ENCODE measurements at places on chromosomes 7 and 10.

- no peak for DNase-seq
Measured at GRCh38 chr7:11524476-11525397, 307.3 kb downstream of the THSD7A start.

- no peak for DNase-seq
Measured at GRCh38 chr10:3421537-3422257, 249.1 kb upstream of the PITRM1 start.

GRCh38 chr10:71933651-71934050, 30.5 kb upstream of the CHST3 start:
- DNase-seq, result no peak

DNA sequence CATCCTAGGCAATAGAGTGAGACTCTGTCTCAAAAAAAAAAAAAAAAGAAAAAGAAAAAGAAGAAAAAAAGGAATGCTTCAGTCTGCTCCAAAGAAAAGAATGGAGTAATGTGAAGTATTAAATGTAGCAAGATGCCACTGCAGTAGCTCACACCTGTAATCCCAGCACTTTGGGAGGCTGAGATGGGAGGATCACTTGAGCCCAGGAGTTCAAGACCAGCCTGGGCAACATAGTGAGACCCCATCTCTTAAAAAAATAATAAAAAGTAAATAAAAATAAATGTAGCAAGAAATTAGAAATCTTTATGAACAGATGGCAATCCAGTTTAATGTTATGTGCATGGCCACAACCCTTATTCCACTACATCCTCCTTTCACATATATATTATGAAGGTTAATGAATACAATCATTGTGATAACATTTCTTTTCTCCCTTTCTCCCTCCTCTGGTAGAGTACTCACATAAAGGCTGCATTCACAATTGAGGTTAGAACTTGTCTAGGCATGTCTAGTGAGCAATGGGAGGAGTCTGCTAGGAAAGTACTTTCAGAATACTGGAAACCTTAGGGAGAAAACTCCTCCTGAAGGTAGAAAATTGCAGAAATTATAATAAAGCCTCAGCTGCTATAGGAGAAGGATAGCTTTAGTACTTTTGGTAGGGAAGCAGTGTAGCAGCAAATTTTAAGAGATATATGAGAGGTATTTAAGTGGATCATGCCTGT, 20.4 kb downstream of the KLLN start:
- DNase-seq, result no peak

DNA sequence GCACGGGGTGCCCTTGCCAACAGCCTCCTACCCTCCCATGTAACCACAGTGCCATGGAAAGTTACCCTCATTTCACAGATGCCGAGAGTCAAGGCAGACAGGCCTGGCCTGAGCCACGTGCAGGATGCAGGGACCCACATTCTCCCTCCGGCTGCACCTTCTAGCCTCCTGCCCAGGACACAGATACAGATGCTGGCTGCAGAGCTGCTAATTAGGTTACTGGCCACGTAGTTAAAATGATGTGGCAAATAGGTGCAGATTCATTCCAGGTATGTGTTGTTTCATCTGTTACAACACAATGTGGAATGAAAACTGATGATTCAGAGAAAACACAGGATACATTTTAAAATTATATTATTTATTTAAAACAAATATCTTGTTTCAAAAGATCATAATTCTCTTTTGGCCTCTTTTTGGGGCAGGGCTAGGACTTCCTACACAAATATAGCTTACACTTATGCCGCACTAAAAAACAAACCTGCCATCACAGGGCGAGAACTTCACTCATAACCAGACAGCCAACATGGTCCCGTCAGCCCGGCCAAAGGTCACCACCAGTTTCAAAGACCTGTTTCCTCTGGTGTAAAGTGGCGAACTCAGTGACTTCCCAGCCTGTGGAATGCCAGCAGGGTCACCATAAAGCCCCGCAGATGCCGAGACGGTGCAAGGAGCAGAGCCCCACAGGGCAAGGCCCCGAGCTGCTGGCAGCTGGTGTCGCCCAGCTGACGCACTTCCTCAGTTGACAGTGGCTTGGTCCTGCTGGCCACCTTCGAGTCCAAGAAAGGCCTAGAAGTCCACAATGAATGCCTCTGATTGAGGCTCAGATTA, 83.5 kb downstream of the TNS3 start:
- no peak for DNase-seq

DNA sequence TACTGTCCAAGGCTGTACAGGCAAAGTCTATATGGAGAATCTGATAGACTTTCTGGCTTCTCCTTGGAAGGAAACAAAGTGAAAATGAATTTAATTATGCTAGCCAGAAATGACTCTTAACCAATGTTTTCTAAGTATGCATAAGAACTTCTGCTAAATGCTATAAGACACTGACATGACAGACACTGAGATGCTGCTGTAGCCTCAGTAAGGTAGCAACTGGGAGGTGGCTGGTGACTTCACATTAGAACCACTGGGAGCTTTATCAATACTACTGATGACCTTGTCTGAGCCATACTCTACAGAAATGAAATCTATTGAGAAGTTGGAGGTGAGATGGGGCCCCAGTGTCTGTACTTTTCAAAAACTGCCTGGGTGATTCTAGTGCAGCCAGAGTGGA, 188.6 kb downstream of the ZNF365 start:
- no peak for DNase-seq

DNA sequence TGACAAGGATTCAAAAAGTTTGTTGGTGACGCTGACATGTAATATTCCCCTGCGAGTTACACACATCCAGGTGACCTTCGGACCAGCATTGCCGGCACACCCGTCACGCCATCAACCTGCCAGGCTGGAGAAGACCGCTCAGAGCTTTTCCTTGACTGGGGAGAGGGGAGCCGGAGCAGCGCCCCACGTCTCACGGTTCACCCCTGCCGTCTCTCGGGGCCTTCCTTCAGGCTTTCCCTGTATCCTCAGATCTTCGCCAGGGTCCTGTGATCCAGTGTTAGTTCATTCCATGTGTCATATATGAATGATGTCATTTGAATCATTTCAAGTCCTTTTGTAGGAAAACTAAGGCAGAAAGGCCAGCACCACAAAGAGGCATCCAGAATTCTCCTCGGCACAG, 127.8 kb downstream of the MGMT start:
- no peak for DNase-seq

DNA sequence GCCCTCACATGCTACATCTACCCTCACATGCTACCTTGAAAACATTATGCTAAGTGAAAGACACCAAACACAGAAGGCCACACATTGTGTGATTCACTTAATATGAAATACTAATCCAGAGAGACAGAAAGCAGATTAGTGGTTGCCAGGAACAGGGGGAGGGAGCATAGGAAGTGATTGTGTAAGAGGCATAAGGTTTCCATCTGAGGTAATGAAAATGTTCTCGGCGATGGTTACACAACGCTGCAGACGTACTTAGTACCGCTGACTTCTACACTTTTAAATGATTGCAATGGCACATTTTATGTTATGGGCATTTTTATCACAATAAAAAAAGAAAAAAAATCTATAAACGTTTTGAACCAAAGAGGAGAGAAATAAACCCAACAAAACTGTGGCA, 742.3 kb downstream of the TYW1 start:
- DNase-seq, result no peak

- DNase-seq, result no peak
Measured at GRCh38 chr10:14047431-14047830, 283.3 kb downstream of the FRMD4A start.

GRCh38 chr7:33698692-33699128, 206.6 kb upstream of the BMPER start:
- no peak for DNase-seq

- no peak for DNase-seq
Measured at GRCh38 chr7:6623589-6624245, 8.3 kb downstream of the ZNF853 start.

GRCh38 chr10:119867317-119867716, 5.3 kb downstream of the MCMBP start:
- DNase-seq, result no peak

GRCh38 chr7:131591687-131592319, 35.4 kb upstream of the PODXL start:
- DNase-seq, result no peak

DNA sequence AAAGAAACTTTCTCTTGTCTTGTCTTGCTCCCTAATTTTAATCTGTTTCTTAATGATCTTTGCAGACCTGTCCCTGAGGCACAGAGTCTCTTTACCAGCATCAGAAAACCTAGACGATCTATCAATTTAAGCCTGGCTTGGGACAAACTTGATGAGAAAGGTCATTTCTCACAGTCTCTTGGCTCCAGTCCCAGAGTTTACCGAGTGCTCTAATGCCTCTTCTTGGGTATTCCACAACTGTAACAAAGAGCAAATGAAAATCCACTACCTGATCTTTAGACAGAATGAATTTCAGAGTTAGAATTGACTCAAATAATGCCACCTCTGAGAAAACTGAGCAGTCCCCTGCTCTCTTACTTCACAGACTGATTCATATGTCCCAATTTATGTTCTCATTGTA, 106.4 kb upstream of the DNAJB12 start:
- no peak for DNase-seq

GRCh38 chr10:123582084-123582989, 83.8 kb upstream of the GPR26 start:
- peak; percentile 90 for DNase-seq

DNA sequence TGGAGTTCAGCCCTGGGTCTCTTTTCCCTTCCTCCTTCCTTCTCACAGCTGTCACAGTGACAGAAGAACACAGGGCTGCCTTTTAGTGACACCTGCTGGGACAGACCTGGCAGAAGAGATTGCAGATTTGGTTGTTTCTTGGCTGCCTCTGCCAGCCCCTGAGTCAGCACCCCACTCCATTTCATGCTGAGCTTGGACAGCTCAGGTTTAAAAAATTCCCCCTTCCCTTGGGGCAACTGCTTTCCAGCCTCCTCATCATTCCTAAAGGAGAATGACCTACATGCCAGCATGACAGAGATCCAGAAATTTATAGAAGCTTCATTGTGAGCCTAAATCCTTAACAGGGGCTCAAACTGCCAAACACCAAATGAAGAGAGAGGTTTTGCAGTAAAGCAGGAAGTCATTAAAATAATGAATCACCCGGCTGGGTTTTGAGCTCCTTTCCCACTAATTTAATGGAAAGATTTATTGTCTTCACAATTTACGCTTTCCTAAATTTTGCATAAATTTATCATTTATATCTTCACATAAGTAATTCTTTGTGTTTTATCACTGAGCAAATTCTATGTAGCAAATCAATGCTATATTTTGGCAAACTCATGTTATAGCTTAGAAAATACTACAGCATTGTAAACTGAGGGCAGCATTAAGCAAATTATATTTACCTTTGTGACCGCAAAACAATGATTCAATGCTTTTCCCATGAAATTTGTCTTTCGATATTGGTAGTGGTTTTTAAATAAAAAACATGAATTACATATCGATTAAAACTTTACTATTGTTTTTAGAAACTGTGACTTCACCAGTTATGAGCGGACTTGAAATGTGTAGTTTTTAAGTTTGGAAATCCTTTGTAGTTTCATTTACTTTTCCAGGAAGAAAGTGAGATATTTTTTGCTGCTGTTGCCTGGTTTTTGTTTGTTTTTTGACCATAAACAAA, 399.5 kb upstream of the ANKRD30A start:
- peak; percentile 57 for DNase-seq

GRCh38 chr10:116115036-116115641, 157.9 kb downstream of the GFRA1 start:
- no peak for DNase-seq

GRCh38 chr10:102422545-102423129, 2.0 kb downstream of the FBXL15 start:
- DNase-seq, result peak; percentile 76

DNA sequence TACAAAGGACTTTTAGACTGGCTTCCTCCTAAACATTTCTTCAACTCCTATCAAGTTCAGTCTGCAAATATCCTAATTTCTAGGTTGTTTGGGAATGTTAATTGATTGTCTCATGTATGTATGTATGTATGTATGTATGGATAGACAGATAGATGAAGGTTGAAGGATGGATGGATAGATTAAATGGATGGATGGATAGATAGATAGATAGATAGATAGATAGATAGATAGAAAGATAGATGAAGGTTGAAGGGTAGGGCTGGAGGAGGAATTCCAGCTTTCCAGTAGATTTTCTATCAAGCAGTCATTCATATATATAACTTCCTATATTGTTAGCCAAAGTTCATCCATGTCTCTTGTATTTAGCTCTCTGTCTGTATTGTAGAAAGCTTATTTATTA, 85.8 kb downstream of the KAT6B start:
- DNase-seq, result no peak

- no peak for DNase-seq
Measured at GRCh38 chr10:61325223-61325960, 127.8 kb downstream of the TMEM26 start.

GRCh38 chr10:8054244-8054493, 319 bp upstream of the GATA3 start:
- no peak for DNase-seq

DNA sequence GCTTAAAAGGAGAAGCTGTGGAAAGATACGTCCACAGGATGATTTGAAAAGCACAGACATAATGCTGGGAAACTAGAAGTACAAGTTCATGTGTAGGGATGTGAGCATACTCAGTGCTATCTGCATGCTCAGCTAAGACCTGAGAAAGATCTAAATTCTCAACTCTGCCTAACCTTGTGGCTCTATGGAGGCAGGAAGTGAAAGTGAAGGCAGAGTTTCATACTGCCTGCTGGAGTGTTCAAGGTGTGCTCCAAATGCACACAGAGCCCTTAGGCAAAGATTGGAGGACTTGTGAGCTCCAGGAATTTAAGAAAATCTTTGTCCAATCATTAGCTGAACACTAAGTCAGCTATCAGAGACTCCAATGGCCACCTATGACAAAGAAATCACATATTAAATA, 190.9 kb downstream of the RNLS start:
- DNase-seq, result no peak

GRCh38 chr7:100122067-100122466, 2.6 kb downstream of the CNPY4 start:
- no peak for DNase-seq

DNA sequence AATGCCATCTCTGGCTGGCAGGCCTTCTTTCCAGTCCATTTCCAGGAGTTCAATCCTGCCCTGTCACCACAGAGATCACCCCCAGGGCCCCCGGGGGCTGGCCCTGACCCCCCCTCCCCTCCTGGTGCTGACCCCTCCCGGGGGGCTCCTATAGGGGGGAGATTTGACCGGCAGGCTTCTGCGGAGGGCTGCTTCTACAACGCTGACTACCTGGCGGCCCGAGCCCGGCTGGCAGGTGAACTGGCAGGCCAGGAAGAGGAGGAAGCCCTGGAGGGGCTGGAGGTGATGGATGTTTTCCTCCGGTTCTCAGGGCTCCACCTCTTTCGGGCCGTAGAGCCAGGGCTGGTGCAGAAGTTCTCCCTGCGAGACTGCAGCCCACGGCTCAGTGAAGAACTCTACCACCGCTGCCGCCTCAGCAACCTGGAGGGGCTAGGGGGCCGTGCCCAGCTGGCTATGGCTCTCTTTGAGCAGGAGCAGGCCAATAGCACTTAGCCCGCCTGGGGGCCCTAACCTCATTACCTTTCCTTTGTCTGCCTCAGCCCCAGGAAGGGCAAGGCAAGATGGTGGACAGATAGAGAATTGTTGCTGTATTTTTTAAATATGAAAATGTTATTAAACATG, 6.0 kb downstream of the CHPF2 start:
- no peak for DNase-seq
